Activated CD4-positive, alpha-beta T cell treated with anti-CD3 and anti-CD28 coated beads, Interleukin-2, amount 50 U/mL, for 4 hours (primary cell): ENCODE measurements at places on chromosomes 5 and 9.

GRCh38 chr9:99112750-99113413 is 8.0 kb downstream of the TGFBR1 start:
- no peak for DNase-seq

DNA sequence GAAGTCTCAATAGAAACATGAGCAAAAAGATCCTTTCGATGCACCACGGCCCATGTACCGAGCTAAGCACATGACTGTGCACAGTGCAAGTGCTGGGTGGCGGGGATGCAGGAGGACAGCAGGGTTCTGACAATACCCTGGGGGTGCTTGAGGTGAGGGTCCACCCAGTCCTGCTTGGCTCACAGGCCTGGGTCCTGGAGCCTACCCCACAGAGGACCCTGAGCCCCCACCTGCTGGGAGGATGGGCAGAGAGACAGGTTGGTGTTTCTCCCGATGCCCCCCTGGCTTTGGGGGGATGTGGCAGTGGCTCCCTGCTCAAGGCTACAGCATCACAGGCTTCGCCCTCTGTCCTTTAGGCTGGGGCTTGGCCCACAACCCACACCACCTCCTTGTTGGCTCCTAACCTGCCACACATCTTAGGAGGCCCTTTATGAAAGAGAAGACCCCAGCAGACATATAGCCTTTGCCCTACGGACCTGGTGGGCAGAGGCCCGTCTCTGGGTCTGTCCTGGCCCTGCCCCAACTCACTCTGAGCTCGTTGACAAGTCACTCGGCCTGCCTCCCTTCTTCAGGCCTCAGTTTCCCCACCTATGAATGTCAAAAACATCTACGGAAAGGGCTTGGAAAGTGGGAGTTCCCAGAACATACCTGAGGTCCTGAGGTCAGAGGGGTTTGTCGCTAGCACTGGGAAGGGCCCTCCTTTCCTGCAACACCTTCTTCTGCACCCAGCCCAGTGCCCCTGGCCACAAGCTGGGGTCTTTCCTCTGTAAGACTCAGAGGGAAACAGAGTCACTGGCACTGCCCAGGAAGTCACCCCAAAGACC is 50.3 kb downstream of the BARX1 start:
- no peak for DNase-seq

DNA sequence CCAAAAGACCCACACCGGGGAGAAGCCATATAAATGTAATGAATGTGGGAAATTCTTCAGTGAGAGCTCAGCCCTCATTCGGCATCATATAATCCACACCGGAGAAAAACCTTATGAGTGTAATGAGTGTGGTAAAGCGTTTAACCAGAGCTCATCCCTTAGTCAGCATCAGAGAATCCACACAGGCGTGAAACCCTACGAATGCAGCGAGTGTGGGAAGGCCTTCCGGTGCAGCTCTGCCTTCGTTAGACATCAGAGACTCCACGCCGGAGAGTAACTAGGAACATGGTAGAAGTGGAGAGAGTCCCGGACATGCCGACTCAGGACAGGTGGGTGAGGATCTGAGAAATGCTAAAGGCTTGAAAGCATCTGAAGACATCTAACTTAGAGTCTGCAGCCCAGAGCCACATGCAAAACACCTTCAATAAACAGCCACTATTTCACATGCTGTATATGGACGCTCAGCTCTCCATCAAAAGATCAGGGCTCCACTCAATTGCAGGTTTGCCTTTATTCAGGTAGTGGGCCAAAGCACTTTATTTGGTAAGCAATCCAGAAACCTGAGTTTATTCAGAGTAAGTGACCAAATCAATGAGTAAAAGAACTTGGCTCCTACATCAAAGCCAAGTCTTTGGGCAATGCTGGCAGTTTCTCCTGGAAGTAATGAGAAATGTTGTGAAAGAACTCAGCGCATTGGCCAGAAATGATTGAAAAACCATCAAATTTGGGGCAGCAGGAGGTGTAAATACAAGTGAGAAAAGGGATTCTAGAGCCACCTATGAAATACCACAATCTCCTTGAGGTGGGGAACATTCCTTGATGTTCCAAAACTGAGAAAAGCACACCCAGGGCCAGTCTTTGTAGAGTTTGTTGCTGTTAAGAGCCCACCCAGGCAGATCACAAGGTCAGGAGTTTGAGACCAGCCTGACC is 6.0 kb downstream of the RPL12 start:
- DNase-seq: no peak

DNA sequence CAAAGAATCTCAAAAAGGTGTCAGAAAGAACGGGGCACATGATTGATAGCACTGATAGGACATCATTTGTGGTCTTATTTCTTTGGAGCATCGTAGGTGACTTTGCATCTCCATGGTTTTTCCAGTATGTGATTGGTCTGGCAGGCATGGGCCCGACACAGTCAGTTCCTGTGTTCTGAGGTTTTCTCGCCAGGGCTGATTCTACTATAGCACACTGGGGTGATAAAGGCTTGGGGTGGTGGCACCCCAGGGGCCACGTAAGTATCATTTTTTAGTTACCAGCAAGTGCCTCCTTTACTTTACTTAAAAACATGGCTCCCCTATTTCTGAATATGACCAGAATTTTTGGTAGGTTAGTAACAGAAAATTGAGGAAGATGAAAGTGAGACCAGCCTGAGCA is 202.7 kb downstream of the RFK start:
- no peak for DNase-seq

DNA sequence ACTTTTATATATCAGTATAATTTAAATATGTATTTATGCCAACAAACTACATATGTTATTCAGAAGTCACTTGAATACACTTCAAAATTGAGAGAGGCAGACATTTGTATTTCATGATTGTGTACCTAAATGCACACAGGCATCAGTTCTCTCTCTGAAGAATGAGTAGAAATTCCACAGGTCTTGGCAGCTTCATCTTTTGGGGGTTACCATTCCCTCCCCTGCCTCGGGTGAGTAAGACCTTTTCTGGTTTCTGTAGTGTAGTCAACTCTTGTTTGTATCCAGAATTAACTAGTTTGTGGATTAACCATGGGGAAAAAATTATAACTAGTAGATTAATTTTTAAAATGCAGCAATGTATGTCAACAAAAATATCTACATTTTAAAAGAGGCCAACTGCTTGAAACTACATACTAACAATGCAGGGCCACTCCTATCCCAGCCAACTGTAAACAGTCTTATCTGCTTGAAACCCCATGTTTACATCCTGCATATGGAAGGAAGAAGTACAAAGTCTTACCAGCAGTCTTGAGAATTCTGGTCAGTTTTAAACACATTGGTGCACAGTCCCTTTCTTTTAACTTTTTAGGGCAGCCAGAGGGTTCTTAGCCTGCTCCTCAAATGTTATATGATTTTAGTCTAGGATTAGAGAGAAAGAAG is 339.6 kb upstream of the KIF2A start:
- DNase-seq: no peak

DNA sequence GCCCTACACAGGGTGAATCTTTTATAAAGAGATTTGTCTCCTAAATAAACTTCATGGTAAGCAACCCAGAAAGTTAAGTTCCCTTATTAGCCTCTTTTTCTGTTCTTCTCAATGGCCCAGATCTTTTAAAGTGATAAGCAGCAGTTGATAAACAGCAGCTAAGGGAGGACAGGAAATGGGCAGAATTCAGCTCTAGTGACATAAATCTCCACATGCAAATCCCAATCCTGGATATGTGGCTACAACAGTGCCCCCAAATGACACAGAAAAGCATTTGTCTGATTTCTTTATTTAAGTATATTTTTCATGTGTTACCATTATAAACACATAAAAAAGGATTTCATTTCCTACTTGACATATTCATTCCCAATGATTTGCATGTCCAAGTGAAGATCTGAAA is 199.0 kb downstream of the DTWD2 start:
- DNase-seq: no peak

- DNase-seq: no peak
Observed at GRCh38 chr5:138107213-138107612, 23.4 kb downstream of the WNT8A start.

DNA sequence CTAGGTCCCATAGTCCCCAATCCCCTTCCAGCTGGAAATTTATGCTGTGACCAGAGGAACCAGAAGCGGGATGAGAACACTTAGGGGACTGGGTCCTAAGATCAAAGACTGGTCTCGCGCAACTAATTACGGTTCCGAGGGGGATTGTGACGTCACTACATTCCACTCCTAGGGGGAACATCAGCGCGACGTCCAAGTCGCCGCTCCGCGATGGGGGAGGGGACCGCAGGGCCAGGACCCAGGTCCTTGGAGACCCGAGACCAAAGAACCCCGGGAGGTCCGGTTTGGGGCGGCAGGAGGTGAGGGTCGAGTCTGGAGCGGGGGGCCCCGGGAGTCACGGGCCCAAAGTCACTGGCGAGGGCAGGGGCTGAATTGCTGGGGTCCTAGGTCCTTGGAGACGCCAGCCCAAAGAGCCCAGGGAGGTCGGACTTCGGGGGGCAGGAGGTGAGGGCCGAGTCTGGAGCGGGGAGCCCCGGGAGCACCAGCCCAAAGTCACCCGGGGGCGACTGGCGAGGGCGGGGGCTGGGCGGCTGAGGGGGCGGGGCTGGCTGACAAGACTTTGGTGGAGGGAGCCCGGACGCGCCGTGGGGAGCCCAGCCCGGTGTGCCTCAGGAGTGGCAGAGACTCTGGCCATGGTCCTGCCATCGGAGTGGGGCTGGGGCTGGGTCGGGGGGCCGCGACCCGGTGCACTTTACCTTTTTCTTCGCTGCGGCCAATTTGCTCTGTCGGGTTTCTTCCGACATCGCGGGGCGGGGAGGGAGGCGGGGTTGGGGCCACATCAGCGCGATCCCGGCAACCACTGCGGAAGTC is at the start of gene GOLGA2:
GOLGA2 (minus strand) TSS at position 810 of the 810 bp plus-strand sequence; CDS start at position 779, 31 bp downstream.
- no peak for DNase-seq

DNA sequence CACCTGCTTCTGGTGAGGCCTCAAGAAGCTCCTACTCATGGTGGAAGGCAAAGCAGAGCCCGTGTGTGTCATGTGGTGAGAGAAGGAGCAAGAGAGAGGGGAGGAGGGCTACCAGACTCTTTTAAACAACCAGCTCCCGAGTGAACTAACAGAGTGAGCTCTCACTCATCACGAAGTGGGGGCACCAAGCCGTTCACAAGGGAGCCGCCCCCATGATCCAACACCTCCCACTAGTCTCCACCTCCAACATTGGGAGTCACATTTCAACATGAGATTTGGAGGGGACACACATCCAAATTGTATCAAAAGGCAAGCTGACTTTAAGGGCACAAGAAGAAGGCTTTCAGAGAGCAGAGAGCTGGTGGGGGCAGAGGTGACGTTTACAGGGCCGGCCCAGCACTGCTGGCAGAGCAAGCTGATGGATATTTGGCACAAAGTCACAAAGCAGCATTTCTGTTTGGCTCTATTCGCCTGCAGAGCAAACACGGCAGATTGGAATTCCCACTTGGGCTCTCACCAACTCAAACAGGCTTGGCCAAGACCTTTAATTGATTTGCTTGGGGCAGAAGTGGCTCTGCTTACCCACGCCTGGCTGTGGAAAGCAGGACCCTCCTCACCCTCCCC is 20.0 kb downstream of the PITX1 start:
- DNase-seq: no peak

- DNase-seq: no peak
Observed at GRCh38 chr9:133256686-133257091, 18.3 kb downstream of the ABO start.

GRCh38 chr5:10277773-10278630 is 27.9 kb downstream of the CCT5 start:
- DNase-seq: no peak

DNA sequence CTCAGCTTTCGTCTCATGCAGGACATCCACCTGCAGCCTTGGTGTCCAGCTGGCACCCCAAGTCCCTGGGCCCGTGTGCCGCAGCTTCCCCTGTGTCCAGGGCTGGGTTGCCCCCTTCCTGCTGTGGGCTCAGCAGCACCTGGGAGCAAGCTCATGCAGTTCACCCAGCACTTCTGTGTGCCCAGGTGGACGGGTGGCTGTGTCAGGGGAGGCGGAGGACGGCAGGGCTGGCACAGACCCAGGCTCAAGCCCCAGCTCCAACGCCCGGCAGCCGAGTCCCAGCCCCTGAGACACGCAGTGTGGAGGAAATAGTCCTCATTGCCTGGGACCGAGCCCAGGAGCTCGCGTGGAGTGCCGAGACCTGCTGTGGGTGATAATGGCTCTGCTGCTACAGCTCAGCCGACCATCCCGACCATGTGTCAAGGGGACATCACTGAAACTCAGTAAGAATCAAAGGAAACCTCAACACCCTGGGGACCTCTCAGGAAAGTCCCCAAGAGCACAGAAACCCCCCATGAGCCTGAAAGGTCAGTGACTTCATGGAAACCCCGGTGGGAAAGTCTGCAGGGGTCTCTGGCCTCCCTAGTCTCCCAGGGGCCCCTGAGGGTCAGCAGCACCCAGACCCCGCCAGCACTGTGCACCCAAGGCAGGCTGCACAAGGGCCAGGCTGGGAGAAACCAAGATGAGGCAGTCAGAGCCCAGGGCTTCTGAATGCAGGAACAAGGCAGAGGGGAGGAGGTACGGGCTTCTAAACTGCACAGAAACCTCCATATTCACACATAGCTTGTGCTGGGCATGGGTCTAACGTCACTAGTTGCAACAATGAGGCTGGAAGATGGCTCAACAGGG is 38.8 kb downstream of the LPCAT1 start:
- DNase-seq: no peak

GRCh38 chr9:80951675-80952074 is 737.7 kb downstream of the TLE1 start:
- DNase-seq: no peak

DNA sequence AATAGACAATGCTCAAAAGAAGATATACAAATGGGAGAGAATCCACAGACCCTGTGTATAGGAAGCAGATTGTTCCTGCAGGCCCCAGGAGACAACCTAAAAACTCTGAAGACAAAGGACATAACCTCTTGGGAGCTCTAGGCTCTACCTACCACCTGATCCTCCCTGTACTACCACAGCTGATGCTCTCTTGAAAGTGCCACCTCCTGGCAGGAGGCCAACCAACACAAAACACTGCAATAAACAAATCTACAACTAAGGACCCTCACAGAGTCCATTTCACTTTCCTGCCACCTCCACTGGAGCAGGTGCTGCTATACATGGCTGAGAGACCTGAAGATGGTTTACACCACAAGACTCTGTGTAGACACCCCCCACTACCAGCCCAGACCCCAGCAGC is 49.0 kb downstream of the STARD4 start:
- DNase-seq: no peak

- no peak for DNase-seq
Observed at GRCh38 chr5:148763996-148764395, 62.4 kb upstream of the ADRB2 start.

GRCh38 chr9:21965401-21965951 is 28.7 kb downstream of the CDKN2A start:
- DNase-seq: peak; percentile 24

GRCh38 chr9:91332546-91333231 is 29.0 kb downstream of the AUH start:
- DNase-seq: no peak

DNA sequence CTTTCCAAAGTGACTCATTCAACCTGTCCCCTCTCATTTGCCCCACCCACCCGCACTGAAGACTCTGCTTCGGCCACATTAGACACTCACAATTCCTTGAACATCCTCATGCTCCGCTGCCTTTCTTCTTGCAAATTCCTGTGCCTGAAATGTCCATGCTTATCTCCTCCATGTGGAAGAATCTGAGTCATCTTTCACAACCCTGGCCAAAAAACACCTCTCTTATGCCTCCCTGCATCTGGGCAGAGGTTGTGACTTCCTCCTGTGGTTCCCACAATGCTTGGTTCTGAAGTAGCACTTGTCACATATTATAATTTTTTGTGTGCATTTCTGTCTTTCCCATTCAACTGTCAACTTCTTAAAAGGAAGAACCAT is 238.6 kb downstream of the ENC1 start:
- no peak for DNase-seq

- no peak for DNase-seq
Observed at GRCh38 chr9:114461468-114461867, 43.8 kb downstream of the WHRN start.
